ENCODE measurements at places on chromosomes 1 and 21.

GRCh38 chr1:199727682-199728081 is 299.8 kb upstream of the NR5A2 start:
- DNase-seq: no peak

GRCh38 chr21:41228006-41228370 is 60.0 kb downstream of the BACE2 start:
- no peak for DNase-seq

GRCh38 chr1:197444755-197445154 is 176.7 kb downstream of the CRB1 start:
- DNase-seq: no peak

DNA sequence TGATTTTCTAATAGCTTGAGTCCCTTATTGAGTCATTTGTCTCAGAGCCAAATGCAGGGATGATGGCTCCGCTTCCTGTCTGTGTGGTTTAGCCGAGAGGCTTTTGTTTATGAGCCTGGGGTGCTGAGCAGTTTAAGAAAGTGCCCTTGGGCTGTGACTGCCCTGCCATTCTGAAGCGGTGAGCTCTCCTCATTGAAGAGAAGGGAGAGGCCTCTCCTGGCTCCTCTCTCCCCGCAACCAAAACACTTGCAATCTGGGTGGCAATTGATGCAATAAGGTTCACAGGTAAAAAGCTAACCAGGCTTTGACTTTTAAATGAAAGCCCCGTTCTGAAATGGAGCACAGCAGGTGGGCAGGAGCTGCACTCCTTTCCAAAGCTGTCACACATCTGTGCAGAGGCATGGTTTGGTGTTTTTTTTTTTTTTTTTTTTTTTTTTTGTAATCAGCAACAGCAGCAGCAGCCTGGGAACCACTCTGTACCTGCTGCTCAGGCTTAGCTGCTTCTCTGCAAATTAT is 403.7 kb downstream of the SIPA1L2 start:
- peak; percentile 8 for DNase-seq

GRCh38 chr1:90413519-90413918 is 303.6 kb downstream of the BARHL2 start:
- no peak for DNase-seq

DNA sequence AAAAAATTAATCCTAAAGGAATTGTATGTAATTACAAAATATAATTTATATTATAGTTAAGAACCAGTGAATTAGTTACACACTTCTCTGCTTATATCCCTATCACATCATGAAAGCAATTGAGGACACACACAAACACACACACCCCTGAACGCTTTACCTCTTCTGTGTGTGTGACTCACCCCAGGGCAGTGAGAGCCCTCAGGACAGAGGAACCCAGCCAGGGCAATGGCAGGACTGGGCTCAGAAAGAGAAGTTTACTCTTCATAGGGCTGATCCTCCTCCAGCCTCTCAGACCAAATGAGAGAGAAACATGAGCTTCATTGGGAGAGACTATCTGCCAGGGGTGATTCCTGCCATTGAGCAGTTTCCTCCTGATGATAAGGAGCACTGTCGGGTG is 38.1 kb downstream of the SLC44A3 start:
- no peak for DNase-seq

DNA sequence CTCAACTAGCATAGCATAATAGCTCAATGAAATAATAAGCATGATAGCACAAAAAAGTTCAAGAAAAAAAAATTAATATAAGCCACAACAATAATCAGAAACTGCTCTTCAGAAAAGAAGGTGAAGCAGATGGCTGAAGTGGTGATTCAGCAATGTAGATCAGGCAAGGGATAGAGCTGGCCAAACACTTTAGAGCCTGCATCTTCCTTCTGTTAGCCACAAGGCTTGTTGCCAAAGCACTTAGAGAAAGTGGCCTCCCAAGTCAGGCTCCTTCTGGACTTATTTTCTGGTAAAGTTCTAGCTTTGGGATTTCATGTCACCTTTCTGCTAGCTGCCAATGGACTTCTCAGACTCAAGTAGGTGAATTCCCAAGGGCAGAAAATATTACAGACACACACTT is 60.3 kb upstream of the C1orf87 start:
- DNase-seq: no peak

- no peak for DNase-seq
These were observed 20.6 kb upstream of the PGD start for GRCh38 chr1:10378081-10378841.

Data from effector memory CD4-positive, alpha-beta T cell (primary cell).